ENCODE measurements at places on chromosomes 4 and X.

DNA sequence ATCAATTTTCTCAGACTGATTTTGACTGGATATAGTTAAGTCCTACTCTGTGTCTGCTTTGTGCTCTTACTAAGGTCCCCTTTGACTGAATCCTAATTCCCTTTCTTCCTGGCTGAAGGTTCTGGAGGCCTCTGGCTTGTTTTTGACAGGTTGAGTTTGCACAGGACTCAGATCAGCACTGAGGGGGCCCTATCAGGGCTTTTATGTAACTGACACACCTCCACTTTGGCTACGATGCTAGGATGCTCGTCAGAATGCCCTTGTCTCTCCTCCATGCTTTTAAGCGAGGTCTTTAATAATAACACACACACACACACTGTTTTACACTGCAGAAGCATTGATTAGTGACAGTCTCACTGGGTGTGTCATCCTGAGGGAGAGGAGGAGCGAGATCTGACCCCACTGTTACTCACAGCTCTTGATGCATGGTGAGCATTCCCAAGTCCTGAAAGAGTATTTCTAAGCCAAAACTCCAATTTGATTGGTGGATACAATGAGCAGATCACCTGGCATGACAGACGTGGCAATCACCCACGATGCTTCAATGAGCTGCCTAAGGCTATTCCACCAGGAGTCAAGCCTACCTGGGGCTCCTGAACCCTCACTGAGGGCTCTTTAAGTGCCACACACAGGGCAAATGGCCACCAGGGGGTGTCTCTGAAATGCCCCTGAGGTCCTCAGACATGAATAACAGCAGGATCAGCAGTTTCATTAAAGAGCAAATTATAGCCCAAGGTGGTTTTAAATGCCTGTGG is 130.4 kb upstream of the CPEB2 start:
- DNase-seq: no peak

- DNase-seq: no peak
These were observed 17.0 kb downstream of the TSPAN5 start for GRCh38 chr4:98641376-98641775.

- no peak for DNase-seq
These were observed 24.6 kb downstream of the GPC4 start for GRCh38 chrX:133390676-133391075.

- DNase-seq: no peak
These were observed 39.1 kb downstream of the TMEM164 start for GRCh38 chrX:110041980-110042379.

GRCh38 chrX:154525606-154526490 is 9.8 kb upstream of the FAM3A start:
- no peak for DNase-seq

- DNase-seq: no peak
These were observed 136.1 kb upstream of the WDFY3 start for GRCh38 chr4:85102606-85103005.

DNA sequence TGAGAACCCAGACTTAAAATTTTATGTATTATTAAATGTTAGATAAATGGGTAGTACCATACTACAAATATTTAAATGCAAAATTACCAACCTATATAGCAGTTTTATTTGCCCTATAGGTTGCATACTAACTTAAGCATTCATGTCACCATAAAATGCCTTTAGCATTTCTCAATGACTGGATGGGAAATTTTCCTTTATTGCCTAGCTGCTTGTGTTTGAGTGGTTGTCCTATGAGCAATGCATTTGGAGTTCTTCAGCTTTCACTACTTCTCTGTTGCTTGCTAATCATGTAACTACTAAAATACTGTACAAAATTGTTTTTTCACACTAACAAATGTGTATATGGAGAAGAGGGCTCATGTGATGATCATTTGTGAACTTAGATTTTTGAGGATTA is 44.2 kb upstream of the CEP135 start:
- DNase-seq: no peak

DNA sequence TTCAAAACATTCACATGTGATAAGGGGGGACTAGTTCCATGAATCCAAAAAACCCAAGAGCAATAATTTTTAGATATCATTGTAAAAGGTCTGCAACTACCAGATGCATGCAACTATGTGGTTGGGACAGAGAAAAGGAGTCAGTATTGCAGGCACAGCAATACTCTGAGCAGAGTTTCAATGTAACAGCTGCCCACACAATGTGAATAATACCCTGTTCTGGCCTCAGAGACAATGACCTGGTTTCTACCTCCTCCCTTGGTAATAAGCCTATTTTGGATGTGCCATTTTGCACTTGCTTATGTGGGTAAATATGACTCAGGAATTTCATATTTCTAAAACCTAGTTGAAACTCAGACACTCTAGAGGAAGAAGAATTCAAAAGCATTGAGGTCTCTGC is 194.8 kb upstream of the RASGEF1B start:
- DNase-seq: no peak

GRCh38 chr4:128483816-128484215 is 196.2 kb upstream of the PGRMC2 start:
- DNase-seq: no peak

GRCh38 chrX:11059933-11060332 is 51.2 kb upstream of the HCCS start:
- DNase-seq: no peak

GRCh38 chr4:19025031-19025430 is 1003.5 kb upstream of the LCORL start:
- DNase-seq: no peak

GRCh38 chr4:56246233-56246610 is 141.1 kb downstream of the AASDH start:
- no peak for DNase-seq

DNA sequence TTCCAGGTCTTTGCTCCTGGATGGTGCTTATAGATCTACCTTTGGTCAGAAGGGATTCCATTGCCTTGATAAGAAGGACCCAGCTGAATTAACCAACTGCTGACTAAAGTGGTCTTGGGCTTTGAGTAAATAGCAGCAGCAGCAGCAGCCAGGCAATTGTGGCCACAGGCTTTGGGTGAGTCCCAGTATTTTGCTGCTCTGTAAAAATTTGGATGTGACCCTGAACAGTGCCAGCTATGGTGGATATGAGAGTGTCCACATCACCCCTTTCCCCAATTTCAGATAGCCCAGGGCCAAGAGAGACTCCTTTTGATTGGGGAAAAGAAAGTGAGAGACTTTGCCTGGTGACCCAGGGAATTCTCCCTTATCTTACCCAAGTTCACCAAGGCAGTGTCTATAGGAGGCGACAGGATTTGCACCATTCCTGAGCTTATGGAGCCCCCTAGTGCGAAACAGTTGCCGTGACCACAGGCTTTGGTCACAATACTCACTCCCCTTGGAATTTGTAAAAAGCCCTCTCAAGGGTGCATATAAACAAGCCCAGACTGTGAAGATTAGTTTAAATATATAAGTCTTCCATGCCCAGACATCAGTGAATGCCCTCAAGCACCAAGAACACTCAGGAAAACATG is 518.0 kb downstream of the TMA16 start:
- no peak for DNase-seq

GRCh38 chr4:78799551-78800495 is 23.7 kb downstream of the BMP2K start:
- DNase-seq: peak; percentile 27

GRCh38 chr4:39363773-39364393 is 2.3 kb downstream of the RFC1 start:
- no peak for DNase-seq

DNA sequence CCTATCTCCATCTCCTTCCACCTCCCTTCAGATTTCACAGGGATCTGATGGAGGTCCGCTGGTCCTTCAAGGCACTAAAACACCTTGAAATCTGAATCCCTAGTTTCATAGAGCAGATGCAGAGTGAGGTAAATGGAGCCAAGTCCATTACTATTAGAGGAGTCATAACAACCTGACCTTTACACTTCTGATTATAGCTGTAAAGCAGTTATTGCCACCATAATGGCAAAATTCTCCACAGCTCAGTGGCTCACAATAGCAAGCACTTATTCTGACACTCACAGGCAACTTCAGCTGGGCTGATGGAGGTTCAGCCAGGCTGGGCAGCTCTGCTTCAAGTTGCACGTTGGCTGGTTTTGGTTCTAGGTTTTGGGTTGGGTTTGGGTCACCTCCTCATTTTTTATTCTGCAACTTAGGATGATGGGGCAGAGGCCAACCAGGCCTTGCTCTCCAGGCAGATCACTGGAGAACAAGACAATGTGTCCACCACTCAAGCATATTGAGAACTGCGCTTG is 51.4 kb upstream of the LRAT start:
- no peak for DNase-seq

DNA sequence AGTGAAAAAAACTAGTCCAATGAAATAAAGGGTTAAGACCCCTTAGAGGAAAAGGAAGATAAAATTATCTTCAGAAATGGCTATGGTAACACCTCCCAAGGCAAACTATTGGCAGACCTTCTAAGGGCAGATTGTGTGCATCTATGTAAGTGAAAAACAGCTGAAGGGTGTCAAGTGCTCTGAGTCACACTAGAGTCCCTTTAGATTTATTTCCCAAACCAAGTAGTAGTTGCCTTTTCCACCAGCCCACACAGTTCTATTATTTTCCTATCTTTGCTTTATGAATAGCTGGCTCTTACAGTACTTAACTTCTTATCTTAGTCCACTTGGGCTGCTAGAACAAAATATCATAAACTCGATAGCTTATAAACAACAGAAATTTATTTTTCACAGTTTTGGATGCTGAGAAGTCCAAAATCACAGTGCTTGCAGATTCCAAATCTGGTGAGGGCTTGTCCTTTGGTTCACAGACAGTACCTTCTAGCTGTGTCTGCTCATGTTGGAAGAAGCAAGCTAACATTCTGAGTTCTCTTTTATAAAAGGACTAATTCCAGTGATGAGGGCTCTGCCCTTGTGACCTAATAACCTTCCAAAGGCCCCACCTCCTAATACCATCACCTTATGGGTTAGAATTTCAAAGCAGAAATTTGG is 143.6 kb downstream of the GRID2 start:
- DNase-seq: peak; percentile 48

- DNase-seq: peak; percentile 13
These were observed 17.0 kb downstream of the ADGRA3 start for GRCh38 chr4:22498866-22499265.

DNA sequence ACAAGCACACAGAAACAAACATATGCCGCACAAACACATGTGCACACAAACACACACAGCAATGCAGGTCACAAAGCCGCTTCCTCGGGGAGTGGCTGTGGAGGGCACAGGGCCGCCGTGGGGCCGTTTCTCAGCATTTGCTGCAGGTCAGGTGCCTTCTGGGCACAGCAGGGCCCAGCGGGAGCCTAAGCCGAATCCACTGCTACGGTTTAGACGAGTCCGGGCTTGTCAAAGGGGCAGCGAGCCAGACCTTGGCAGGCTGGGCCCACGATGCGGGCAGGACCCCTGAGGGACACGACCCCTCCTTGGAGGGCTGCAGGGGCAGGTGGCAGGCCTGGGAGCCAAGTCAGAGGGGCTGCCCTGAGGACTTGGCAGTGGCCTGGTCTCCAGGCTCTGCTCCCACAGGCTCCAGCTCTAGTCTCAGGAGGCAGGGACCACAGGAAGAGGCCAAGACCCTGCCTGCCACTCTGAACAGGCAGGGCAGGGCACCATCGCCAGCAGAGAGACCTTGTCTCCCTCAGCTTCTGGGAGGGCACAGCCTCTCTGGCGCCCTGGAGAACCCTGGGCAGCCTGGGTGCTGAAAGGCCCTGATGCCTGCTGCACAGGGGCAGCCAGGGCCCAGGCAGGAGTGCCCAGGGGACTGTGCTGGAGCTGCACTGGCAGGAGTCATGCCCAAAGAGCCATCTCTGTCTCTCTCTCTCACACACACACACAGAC is 5.5 kb upstream of the ATP2B3 start:
- peak; percentile 52 for DNase-seq

GRCh38 chr4:150211799-150212445 is 133.7 kb downstream of the DCLK2 start:
- no peak for DNase-seq

DNA sequence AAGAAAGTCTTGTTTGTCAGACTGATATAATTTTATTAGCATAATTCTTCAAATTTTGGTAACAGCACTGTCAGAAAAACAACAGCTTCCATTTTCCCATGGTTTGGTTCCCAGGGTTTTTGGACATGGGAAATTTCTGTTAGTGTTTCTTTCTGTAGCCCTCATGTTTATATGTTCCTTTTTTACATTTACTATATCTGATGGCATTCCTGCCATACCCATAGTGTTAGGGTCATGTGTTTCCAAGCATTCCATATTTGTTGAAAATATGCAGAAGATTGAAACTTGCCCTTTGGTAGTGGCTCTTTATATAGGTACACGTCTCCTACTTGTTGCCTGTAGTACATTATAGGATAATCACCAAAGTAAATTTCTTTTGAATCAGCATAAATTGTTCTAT is 65.8 kb downstream of the PDLIM5 start:
- DNase-seq: no peak

DNA sequence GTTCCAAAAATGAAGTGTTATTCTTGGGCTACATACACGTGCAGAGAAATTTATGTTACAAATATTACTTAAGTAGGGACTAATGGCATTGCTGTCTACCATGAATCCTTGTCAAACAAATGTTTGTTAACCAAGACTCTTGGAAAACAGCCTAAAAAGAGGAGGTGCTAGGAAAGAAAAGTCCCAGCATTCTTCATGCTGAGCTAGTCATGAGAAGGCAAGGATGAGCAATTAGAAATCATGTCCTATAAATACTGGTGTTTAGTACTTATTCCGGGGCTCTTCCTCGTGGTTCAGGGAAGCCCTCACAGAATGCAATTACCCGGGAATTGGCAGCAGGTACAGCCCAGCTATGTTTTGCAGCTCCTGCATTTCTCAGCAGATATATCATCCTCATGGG is 378.1 kb upstream of the FTHL17 start:
- DNase-seq: no peak

GRCh38 chr4:112520598-112521122 is 4.7 kb upstream of the NEUROG2 start:
- DNase-seq: no peak

GRCh38 chr4:106444557-106444956 is 76.0 kb upstream of the GIMD1 start:
- DNase-seq: no peak

GRCh38 chr4:27684610-27685011 is 824.0 kb downstream of the STIM2 start:
- DNase-seq: no peak

DNA sequence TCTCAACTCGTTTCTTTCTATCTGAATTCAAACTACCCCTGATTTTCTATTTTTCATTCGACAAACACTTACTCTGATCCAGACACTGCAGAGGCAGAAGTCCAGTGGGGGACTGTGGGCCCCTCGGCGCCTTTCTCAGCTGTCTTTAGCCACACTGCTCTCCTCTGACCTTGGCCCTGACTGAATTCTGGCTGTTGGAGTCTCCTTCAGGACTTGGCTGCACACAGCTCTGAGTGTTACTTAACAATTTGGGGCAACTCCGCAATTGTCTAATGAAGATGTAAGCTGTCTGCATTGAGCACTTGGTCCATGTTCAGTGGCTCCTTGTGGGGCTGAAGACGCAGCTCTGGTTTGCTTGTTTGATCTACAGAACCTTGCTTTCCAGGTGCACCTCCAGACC is 57.3 kb upstream of the ACSL1 start:
- DNase-seq: no peak

GRCh38 chrX:31656013-31656412 is 584.2 kb upstream of the FTHL17 start:
- no peak for DNase-seq

GRCh38 chr4:124173912-124174311 is 538.6 kb downstream of the ANKRD50 start:
- DNase-seq: no peak

Measured in DMS79 treated with DMSO at 0.1 percent for 48 hours (cell line).